Activated naive CD4-positive, alpha-beta T cell treated with Interleukin-2 at 50 U/mL for 16 hours (primary cell): ENCODE measurements at places on chromosomes 2 and 18.

DNA sequence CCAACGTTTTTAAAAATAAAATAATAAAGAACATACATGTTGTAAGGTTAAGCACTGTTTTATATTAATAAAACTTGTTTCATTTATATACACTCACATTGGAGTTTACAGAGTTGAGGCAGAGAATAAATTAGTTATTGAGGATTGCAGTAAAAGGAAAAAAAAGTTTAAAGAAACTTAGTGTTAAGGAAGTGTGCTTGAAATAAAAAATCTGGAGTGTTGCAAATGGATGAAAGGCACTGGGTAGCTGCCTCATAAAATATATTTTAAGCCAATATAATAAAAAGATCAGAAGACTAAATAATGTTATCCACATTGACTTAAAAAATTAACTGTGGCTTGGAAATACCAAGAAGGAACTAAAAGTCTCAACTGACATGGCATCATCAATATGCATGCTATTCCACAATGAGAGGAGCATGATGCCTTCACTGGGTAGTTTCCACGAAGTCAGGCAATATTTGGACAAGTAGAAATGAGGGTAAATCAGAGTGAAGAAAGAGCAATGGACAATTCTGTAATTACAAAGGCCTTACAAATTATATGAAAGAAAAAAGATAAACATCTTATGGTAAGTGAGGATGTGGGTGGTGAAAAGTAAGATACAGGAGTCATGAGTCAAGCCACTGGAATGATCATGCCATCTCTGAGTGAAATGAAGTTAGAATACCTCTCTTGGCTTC is 2.5 kb downstream of the GALNT3 start:
- no peak for DNase-seq

GRCh38 chr2:98912957-98913915 is 22.8 kb downstream of the CRACDL start:
- DNase-seq, result no peak

GRCh38 chr18:79372461-79372860 is 23.3 kb upstream of the NFATC1 start:
- DNase-seq, result no peak

DNA sequence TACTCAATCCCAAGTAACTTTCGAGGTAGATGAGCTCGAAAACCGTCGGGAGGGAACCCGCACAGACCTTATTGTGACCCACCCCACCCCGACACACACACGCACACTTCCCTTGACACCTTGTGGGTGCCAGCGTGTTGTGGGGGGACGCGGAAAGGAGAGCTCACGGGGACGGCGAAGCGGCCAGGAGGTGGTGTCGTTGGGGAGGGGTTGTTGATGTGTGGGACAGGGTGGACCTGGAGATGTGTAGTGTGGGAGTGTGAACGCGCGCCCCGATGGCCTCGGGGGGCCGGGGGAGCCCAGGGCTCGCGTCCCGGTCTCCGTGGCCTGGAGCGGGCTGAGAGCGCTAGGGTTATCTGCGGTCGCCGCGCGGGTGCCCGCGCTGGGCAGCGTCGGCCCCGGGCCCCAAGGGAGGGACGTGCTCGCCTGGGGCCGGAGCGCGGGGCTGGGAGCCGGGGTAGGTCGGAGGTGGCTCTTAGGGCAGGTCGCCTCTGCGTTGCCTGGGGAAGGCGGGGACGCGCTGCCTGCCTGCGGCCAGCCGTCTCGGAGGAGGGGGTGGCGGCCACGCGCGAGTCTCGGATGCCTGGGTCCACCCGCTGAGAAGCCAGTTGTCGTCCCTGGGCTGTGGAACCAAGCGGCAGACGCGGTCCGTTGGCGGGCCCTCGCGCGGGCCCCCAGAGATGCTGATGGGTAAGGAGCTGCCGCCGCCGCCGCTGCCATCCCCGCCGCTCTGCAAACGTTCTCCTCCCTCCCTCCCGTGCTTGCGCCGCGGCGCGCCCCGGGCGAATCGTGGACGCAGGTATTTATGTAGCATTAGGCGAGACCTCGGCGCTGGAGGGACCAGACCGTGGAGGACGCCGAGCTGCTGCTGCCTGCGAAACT is 1.6 kb downstream of the KLHL29 start:
- peak; percentile 4 for DNase-seq

DNA sequence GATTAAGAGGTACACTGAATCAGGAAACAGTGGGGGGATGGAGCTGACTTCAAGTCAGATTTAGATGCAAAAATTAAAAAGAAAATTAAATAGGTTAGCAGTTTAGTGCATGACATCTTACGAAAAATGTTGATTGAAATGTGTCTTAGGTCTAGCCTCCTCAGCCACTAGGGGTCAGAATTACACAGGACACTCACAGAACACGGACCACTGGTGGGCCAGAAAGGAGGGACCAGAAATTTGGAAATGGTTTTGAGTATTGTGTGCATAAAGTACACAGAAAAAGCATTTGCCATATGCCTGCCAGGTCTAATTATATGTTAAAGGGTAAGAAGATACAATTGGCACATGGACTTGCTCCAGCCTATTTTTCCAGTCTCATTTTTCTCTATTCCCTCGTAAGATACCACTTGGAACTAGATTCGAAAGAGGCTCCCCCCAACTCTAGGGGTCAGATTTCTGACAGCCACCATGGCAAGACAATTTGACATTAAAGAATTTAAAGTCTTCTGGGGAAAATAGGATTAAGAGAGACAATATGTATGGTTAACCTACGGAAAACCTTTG is 550.2 kb upstream of the SETBP1 start:
- no peak for DNase-seq

DNA sequence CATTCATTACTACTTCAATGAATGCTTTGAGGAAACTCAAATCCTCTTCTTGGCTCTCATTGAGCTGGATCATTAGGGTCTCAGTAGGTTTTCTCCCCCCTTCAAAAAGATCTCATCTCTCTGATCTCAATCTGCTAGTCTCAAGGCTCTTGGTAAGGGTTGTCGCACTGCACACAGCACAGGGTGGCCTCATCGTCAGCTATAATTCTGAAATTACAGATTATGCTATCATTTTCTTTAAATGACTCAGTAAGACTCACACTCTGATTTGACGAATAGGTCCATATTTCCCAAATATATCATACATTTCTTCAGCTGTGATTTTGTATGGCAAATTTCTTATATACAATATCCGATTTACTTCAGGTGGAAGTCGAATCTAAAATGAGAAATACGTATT is 2.3 kb downstream of the SF3B6 start:
- DNase-seq, result no peak

GRCh38 chr2:105142239-105142638 is 99.3 kb upstream of the GPR45 start:
- no peak for DNase-seq

DNA sequence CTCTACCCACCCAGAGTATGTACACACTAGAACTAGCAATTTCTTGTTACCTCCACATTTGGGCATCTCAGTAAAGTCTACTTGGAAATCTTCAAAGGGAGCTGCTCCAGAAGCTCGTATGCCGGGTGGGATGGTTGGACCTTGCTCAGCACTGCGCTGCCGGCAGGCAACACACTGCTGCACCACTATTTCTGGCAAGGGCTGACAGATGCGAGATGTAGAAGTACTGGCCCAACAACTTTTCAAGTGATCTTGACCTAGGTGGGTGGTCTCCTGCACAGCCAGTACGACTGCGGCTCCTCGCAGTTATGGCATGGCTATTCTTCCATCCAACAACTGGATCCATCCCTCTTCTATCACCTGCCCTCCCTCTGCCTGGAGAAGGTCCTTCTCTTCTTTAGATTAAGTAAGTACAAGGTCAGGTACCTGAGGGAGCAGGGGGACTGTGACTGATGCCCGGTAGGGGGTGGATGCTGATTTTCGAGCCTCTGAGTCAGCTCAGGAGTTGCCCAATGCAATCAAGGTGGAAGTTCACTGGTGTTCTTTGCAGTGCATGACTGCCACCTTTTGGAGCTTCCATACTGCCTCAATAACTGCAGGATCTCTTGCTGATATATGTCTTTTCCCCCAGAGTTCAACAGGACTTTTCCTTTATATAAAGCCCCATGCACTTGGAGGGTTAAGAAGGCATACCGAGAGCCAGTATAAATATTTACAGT is 100.4 kb upstream of the SLC1A4 start:
- no peak for DNase-seq

GRCh38 chr2:119657466-119658145 is 21.4 kb upstream of the TMEM177 start:
- no peak for DNase-seq

DNA sequence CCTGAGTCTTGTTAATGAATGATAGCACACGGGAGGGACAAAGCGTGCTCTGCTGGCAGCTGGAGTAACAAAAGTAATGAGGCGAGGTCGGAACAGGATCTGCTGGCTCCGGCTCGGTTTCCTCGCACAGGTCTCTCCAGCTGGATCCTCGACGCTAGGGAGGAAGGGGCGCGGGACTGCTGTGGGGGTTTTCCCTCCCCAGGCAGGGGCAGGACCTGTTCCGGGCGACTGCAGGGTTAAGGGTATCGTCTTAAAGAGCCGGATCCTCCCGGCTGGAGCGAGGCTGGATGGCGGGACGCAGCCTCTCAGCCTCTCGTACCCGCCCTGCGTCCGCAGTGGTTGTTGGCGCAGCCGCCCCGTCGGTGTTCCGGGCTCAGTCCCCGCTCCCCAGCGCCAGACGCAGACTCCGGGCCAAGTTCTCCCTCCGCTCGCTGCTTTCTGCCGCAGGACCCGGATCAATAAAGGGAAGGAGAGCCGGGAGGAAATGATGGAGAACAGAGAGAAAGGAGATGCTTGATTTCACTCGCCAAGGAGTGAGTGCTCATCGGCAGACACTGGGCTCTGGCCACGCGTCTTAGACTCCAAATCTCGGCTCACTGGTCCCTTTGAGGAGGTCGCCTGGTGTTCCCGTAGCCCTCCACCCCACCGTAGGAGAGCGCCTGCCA is 1.1 kb upstream of the LIPG start:
- DNase-seq, result no peak

- no peak for DNase-seq
Measured at GRCh38 chr18:42446195-42446594, 491.2 kb downstream of the PIK3C3 start.

- no peak for DNase-seq
Measured at GRCh38 chr2:231640241-231640640, 47.6 kb downstream of the TEX44 start.

DNA sequence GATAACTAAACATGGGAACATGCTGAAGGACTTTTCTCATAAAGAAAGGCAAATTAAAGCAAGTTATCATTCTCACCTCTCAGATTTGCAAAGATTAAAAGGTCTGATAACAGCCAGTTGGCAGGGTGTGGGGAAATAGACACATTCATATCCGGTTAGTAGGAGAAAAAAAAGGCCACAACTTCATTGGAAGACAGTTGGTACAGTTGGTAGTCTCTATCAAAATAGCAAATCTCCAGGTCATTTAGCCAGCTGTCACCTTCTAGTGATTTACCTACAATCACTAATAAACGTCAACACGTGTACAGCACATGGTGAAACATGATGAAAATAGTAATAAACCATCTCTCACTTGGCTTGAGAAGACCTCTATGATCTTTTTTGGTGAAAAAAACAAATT is 16.6 kb downstream of the INPP5D start:
- no peak for DNase-seq

DNA sequence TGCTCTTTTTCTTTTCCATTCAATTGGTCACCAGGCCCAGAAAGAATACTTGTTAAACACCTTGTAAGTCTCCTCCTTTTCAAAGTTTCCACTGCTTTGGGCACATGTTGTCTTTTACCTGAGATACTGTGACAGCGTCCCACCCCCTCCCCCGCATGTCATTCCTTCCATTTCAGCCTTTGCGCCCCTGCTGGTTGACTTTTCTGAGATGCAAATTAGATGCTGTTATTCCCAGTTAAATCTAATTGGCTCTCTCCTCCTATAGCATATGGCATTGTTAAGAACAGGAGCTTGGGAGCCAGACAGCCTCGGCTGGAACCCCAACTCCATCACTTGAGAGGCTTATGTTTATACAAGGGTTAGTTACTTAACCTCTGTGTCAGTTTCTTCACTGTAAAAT is 80.3 kb upstream of the GAREM1 start:
- DNase-seq, result no peak

- no peak for DNase-seq
Measured at GRCh38 chr2:160703648-160704585, 210.3 kb upstream of the RBMS1 start.

GRCh38 chr2:84844141-84844540 is 36.7 kb downstream of the TRABD2A start:
- DNase-seq, result no peak

DNA sequence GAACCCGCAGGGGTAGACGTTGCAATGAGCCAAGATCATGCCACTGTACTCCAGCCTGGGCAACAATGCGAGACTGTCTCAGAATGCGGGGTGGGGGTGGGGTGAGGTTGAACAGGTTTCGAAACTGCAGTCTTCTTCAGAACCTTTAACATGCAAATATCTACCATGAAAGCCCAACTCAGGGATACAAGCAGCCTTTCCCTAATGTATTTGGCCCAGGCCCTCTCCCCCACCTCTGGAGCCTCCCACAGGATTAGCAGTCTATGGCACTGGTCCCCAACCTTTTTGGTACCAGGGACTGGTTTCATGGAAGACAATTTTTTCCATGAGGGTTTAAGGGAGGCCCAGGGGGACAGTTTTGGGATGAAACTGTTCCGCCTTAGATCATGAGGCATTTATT is 53.5 kb downstream of the CCBE1 start:
- DNase-seq, result no peak

- DNase-seq, result no peak
Measured at GRCh38 chr2:82259551-82259950, 1955.0 kb upstream of the LRRTM1 start.

DNA sequence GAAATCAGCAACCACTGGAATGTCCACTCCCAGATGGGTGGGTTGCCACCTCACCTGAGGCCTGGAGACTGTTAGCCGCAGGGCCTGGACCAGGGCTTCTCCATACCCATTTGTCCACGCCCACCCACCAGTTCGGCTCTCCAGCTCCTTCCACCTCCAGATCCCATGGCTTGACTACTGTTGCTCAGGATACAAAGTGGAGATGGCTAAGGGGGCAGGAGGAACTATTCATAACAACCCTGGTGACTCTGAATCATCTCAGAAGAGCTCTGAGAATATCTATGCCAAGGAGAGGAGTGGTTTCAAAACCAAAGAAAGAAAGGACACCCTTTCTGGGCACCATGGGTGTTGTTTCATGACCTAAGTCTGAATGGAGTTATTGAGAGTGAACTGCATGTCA is 145.8 kb downstream of the LAMA3 start:
- no peak for DNase-seq

DNA sequence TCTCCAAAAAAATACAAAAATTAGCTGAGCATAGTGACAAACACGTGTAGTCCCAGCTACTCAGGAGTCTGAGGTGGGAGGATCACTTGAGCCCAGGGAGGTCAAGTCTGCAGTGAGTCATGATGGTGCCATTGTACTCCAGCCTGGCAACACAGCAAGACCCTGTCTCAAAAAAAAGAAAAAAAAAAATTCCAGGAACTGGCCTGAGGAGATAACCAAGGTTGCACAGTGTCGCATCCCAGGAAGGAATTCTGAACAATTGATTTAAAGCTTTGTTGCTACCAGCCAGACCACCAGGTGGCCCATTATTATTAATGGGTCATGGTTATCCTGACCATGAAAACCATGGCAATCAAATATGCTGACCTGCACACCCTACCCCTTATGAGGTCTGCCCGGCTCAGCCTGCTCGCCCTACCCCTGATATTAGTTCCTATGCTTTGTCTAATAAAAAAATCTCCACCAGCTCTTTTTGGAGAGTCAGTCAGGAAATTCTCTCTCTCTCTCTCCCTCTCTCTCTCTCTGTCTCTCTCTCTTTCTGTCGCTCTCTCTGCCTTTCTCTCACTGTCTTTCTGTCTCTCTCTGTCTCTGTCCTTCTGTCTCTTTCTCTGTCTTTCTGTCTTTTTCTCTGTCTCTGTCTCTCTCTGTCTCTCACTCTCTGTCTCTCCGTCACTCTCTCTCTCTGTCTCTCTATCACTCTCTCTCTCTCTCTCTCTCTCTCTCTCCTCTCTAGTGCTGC is 73.7 kb downstream of the NCAPH start:
- DNase-seq, result no peak
